ENCODE measurements at places on chromosomes 6 and 20.

- DNase-seq = no peak
Measured at GRCh38 chr6:112202639-112203341, 51.6 kb downstream of the LAMA4 start.

GRCh38 chr6:140561701-140562100 is 1187.3 kb upstream of the CITED2 start:
- DNase-seq = no peak

DNA sequence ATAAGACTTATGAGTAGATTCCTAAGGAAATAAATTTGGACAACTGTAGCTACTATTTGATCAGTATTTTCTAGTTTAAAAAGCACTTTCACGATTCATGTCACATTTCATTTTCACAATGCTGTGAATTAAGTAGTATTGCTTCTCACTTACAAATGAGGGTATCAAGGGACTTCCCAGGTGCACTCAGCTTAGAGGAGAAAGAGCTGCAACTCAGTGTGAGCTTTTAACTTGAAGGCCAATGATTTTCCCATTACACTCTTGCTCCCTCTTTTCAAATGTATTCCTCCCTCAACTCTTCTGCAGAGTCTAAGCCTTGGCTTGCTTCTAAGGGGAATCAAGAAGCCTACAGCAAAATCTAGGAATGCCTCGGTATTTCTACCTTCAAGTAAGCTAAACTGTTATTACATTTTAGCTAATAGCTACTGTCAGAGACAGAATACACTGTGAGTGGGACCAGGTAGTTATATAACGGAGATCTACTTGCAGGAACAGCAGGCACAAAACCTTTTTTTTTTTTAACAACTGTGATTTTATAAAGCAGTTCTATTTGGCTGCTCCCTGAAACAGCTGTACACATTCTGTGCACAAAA is 339.0 kb downstream of the SYNE1 start:
- no peak for DNase-seq

DNA sequence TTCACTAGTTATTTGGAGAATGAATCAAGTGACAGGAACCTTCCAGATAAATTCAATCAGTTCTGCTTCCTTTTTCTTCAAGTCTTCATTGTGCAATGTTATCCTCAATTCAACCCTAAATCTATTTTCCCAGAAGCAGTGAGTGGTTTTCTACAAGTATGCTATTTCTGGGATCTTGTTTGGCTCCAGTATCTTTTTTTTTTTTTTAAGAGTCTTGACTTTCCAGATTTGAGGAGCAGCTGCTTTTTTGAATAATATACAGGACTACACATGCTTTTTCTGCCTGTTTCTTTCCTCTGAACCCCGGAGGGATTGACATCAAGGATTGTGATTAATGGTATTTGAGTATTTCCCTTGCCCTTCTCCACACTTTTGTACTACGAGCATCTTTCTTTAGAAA is 339.2 kb upstream of the JAG1 start:
- DNase-seq = no peak

DNA sequence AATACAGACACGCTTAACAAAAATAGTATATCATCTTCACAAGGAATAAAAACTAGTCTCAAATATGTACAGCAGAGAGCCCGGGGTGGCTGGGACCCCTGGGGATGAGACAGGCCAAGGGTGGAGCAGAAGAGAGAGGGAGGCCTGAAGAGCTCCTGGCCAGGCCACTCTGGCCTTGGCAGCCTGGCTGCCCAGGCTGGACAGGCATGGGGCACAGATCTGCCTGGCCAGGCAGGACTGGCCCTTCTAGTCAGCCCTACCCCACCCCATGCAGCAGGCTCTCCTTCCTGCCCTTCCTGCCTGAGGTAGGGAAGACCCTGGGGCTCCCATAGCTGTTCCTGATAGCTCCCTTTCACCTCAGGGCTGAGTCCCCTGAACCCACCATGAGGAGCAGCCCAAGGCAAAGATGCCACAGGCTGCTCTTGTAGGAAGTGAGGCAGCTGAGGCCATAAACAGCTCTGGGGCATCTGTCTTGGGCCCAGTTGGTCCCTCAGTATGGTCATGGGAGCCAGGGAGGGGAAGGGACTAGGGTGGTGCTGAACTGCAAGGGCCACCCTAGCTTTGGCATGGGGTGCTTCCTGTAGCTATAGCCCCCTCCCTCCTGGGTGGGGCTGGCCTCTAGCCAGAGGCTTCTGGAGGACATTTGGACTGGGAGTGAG is 27.1 kb downstream of the COX4I2 start:
- DNase-seq = no peak

All from bone marrow (tissue), 2 donors.